Chondrocyte (in vitro differentiated cells): ENCODE measurements at places on chromosomes 4 and X.

DNA sequence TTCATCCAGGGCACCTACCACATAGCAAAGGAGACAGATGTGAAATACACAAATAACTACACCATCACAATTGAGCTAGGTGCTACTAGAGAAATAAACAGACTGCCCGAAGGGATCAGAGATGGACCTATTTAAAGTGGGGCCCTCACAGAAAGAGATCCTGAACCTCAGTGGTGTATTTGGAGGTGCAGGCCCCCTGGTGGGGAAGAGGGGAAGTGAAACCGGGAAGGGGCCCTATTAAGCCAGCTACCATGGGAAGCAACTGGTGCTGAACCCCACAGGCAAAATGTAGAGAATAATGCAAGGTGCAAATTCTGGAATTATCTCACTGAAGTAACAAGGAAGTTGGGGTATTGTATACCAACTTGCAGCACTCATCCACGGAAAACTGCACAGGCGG lies 78.6 kb upstream of the FAM9A start:
- no peak for DNase-seq

DNA sequence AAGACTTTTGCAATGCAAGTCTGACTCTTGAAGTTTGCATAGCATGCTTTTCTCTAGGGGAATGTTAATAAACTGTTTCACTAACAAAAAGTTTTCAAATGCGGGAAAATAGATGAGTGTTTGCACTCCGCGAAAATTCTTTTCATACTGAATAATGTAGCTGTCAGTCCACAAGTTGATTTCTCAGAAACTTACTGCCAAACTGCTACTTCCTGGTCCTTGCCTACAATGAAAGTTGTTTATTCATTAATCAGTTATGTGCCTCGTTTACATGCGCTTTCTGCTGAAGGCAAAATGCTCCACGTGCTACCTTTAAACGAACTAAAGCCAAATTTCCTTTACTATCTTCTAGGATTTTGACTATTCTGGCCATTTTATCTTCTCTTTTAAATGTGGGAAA lies 166.2 kb downstream of the MAGEB17 start:
- DNase-seq: no peak

- DNase-seq: no peak
Observed at GRCh38 chr4:88028946-88029345, 21.5 kb downstream of the PKD2 start.

DNA sequence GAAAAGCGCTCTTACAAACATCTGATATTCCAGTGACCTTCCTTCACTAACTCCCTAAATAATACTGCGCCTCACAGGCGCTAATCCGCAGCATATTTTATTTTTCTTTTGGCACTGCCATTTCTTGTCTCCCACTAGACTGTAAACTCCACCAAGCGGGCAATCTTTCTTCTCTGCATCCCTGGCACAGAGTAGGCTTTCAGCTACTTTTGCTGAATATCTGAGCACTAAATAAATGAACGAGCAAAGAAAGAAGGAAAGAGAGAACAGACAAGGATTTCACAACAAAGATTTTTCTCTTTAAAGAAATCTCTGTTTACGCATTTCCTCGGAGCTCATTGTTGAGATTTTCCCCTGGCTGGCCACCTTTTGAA lies 12.7 kb downstream of the NKX3-2 start:
- DNase-seq: no peak

- DNase-seq: no peak
Observed at GRCh38 chrX:15299941-15300851, 15.2 kb downstream of the ASB11 start.

GRCh38 chr4:148355442-148356123 lies 86.6 kb downstream of the NR3C2 start:
- no peak for DNase-seq

DNA sequence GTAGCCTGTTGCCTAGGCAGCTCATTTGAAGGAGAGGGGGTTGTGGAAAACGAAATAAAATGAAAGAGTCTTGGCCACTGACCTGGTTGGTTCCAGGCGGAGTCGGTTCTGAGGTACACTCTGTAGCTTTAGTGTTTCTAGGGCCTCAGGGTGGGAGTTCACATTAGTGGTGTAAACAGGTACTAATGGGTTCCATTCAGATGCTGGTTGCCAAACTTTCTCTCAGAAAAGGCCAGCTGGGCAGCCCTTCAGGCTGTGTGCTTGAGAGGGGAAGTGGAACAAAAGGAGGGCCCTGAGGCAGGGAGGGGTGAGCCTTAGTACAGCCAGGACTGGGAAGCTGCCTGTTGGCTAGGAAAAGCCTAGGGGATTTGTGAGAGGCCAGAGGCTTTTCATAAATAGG lies 24.8 kb downstream of the NHSL2 start:
- DNase-seq: no peak

GRCh38 chr4:124945422-124945821 lies 232.9 kb upstream of the ANKRD50 start:
- DNase-seq: no peak

DNA sequence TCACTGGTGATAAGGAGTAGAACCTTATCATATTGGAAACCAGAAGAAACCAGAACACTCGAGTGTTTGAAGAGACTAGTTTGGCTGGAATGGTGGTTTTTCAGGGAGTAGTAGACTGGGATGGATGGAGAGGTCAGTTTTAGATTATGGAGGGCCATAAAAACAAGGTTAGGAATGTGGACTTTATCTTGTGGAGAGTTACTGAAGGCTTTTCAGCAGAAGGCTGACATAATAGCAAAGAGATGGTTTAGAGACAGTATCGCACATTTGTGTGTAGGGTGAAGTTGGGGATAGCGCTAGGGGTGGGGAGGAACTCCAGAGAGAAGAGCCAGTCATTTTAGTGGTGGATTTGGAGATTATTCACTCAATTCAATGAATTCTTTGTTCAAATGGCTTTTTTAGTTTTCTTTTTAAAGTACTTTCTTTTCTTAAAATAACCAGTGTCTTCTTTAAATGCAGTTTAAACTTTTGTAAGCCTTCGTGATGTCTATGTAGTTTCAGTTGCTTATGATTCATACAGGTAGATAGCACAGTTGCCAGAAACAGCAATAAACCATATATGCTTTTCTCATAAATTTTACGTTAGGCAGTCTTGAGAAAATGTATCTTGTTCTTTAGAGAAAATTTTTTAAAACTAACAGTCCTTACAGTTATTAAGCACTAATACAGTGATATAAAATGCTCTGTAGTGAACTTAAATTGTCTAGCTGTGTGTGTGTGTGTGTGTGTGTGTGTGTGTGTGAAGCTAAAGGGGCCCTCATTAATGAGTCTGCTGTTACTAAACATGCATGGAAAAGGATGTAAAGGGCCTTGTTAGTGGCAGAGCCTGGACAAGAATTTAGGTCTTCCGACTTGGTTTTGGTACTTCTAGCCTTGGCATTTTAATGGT lies 3.8 kb downstream of the ARHGAP10 start:
- no peak for DNase-seq

- no peak for DNase-seq
Observed at GRCh38 chr4:70313736-70314135, 21.0 kb upstream of the CABS1 start.

GRCh38 chr4:52956691-52957090 lies 94.6 kb downstream of the RASL11B start:
- no peak for DNase-seq
